ENCODE measurements at places on chromosomes 13 and 19.

- DNase-seq = no peak
These were observed 329.1 kb downstream of the SLITRK5 start for GRCh38 chr13:88000239-88000638.

- DNase-seq = no peak
These were observed 11.8 kb upstream of the ERFL start for GRCh38 chr19:41939861-41940730.

- no peak for DNase-seq
These were observed 160.1 kb downstream of the COG6 start for GRCh38 chr13:39815345-39816111.

- no peak for DNase-seq
These were observed 180.2 kb downstream of the SLITRK5 start for GRCh38 chr13:87851410-87851809.

- no peak for DNase-seq
These were observed 8.9 kb downstream of the RTBDN start for GRCh38 chr19:12825254-12826131.

DNA sequence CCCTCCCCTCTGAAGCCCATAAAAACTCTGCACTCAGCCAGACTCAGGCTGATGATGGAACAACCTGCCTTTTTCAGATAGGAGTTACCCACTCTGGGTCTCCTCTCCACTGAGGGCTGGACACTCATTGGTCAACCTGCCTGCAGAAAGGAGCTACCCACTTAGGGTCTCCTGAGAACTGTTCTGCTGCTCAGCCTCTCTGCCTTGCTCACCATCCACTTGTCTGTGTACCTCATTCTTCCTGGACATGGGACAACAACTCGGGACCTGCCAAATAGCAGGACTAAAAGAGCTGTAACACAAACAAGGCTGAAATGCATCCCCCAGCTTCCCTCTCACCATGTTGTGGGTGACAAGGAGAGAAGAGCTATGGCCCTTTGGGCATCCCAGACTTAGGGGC is 18.4 kb upstream of the RCBTB2 start:
- no peak for DNase-seq

GRCh38 chr13:96033220-96034015 is 19.8 kb downstream of the UGGT2 start:
- no peak for DNase-seq

- DNase-seq = no peak
These were observed 9.9 kb downstream of the FXYD5 start for GRCh38 chr19:35164418-35164817.

- DNase-seq = no peak
These were observed 322.1 kb downstream of the ENOX1 start for GRCh38 chr13:43464578-43465264.

GRCh38 chr13:84136582-84136981 is 254.3 kb upstream of the SLITRK1 start:
- DNase-seq = no peak

- DNase-seq = no peak
These were observed 5.0 kb upstream of the PTGER1 start for GRCh38 chr19:14479975-14480699.

DNA sequence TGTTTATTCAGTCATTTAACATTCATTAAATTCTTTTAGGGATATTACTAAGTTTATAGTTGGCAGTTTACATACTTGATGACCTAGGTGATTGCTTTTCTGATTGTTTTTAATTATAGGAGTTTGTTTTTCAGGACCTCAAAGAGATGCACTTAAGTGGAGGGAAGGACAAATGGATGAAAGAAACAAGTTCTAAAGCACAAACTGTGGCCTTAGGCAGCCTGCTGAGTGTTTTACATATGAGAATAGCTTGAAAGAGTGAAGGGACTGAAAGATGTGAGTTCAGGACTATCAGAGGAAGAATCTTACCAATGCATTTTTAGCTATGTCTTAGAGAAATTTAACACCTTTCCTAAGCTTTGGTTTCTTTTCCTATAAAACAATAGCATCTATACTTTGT is 402.6 kb downstream of the KLF12 start:
- DNase-seq = no peak

Data from cerebellum (tissue), 4 donors.